Fibroblast of mammary gland (primary cell): ENCODE measurements at places on chromosomes 16 and 17.
A peak's percentile ranks its signal among the peaks of the same experiment; 100 is the strongest.

DNA sequence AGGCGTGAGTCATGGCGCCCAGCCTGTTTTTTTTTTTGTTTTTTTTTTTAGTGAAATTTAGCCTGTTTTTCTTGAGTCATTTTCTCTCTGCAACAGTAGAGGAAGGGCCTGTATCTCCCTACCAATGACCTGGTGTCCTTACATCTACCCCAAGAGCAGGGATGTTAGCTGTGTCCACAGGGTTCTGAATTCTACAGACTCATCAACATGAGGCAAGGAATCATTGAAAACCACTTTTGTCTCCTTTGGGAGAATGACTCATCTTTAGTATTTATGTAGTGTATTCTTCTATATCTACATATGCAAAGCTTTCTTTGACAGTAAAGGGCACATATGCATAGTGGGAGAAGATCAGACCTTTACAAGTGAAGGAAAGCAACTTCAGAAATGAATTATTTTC, 105.3 kb downstream of the SPECC1 start:
- DNase-seq, result peak; percentile 83

DNA sequence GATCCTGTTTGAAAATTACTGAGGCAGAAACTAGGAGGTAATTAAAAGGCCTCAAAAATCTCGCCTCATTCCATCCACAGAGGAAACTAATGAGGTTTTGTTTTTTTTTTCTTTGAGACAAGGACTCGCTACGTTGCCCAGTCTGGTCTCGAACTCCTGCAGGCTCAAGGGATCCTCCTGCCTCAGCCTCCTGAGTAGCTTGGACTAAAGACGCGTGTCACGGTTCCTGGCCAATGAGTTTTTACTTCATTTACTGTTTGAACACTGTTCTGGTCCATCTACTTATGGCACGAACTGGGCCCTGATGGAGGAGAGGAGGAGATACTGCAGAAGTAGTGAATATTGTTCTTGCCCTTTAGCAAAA, 600 bp upstream of the BLTP2 start:
- no peak for DNase-seq

- DNase-seq, result no peak
These were observed 17.6 kb downstream of the RPH3AL start for GRCh38 chr17:334974-335481.

GRCh38 chr16:67663151-67663876, 2.6 kb downstream of the PARD6A start:
- no peak for DNase-seq

DNA sequence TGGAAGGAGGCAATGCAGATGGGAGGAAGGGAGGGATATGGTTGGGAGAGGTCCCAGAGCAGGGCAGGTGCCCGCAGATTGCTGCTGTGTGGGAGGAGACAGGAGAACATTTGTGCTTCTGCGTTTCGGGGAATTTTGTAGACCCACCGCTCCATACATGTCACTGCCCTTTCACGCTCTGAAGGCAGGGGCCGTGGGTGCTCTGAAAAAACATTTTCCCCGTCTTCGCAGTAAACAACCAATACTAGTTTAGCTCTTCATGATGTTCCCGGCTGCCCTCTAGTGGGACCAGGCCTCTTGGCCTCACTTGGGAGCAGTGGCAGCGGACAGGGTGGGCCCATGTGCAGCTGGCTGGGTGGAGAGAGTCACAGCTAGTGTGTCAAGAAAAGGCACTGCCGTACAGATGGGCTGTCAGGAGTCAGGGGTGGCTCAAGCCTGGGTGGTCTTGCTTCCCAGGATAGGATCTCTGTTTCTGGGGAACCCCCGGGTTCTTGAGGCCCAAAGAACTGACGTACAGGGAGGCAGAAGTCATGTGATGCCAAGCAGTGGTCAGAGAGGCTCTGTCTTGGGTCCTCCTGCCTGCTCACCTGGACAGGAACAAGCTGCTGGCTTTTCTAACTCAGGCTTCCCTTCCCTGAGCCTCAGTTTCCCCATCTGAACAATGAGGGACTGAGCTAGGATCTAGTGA, 46.5 kb upstream of the CPNE2 start:
- peak; percentile 68 for DNase-seq

DNA sequence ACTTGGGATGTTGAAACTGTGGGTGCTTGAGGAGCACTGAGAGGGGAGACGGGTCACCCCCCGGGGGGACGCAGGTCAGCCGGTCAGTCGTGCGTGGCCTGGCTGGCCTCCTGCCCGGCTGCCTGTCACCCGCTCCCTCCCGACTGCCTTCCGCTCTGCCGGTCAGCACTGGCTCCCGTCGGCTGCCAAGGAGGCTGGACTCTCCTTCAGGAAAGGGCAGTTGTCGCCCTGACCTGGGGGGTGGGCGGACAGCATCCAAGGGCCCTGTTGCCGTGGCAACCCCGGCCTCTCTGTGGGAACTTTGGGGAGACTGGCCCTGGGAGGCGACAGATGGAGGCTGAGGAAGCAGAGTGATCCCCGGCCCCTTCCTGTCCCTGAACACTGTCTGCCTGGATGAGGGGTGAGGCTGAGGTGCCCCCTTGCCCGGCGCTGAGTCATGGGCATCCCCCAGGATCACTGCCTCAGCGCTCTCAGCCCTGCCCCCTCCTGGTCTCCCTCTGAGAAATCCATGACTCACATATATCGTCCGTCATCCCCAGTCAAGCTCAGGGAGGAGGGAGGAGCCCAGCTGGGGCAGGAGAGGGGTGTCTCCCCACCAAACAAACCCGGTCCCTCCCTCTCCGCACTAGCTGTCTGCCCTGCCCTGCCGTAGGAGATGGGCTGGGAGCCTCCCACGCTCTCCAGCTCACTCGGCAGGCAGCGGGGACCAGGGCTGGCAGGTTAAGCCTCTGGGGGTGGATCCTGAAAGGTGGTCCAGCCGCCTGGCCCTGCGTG, at the start of gene ADGRG1:
TSS of gene ADGRG1 (plus strand) at position 623 of the 774 bp plus-strand sequence. CDS start 21,658 bp downstream, outside the sequence.
- peak; percentile 94 for DNase-seq

GRCh38 chr16:52470585-52470984, 76.4 kb downstream of the TOX3 start:
- no peak for DNase-seq

DNA sequence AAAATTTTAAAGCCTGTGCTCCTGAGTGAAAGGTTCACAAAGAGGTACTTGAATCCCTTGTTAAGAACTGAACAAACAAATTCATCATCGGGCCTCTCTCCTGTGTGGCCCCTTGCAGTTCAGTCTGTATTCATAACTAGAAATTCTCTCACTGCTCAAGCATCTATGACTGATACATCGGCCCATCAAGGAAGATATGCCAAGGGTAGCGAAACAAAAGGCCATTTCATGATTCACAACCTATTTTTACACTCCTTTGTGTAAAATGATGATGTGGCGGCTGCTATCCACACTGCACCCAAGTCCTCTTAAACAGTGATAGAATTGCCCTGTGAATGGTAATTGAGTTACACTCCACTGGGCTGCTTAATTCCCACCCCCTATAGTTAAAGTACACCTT, 204.6 kb downstream of the STX8 start:
- DNase-seq, result peak; percentile 83

DNA sequence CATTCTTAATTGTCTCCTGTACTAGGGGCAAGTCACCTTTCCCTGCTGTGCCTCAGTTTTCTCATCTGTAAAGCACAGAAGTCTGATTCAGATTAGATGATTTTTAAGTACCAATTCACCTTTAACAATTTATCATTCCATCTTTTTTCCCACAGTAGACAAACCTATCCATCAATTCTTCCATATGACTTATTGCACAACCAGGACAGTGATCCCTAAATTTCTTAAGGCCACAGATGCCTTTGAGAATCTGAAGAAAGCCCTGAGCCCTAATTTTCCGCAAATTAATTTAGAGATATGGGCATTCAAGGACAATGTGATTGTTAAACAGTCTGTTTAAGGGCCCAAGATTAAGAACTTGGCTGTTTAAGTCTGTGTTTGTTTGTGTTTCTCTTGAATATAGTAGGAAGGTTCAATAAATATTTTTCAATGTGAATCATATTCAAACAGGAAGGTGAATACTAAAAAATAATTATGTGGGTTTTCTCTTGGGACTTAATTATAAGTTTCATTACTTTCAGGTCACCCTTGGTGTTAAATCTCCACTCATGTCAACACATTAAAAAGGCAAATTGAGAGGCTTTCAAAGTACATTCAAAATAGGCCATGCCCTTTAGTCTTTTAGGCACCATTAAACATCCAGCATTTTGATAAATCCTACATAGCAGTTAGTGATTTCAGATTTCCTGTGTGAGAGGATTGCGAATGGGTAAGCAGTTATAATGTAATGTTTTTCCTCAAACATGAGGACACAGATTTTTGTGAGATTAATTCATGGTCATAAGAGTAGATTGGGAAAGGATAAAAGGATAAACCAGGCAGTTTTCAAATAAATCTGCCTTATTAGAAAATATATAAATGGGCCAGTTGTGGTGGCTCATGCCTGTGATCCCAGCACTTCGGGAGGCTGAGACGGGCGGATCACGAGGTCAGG, 34.9 kb upstream of the MMD start:
- peak; percentile 51 for DNase-seq

DNA sequence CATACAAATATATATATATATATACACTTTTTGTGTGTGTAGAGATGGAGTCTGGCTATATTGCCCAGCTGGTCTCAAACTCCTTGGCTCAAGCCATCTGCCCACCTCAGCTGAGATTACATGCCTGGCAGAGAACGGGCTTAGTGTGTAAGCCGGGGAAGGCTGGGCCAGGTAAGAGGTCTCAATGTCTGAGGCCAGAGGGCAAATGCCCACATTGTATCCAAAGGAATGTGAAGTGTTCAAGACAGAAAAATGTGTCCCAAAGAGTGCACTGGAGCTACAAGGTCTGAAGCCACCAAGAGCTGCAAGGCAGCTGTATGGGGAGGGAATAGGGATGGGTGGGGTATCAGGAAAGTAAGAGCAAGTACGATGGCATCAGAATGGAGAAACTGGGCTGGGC, 8.8 kb downstream of the CD2BP2 start:
- no peak for DNase-seq

- DNase-seq, result no peak
These were observed 600.9 kb downstream of the CDH8 start for GRCh38 chr16:61435346-61435745.

DNA sequence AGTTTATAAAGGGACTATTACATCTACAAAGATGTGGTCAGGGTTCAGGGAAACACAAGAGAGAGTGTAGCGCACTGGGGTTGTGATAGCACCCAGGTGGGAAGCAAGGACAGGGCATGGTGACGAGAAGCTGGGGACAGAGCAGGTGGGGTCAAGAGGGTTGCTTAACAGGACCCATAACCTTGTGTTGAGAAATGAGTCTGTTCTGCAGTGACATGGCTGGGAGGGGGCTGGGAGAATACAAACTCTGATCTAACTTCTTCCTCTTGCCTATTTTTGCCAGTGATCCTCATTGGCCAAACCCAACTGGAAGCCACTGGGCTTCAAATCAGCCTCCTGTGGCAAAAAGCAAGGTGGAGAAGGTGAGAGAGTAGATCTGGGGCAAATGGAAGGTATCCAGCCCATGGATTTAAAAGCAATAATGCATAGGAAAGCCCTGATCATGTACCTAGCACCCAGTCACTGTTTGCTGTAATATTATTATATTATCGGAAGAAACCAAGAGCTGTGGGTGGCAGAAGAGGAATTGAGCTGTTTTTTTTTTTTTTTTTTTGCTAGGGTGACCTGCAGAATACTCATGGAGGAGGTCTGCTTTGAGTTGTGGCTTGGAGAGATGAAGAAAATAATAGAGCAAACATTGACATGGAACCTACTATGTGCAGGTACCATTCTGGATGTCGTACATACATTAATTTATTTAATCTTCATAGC, 76.9 kb upstream of the ZFHX3 start:
- DNase-seq, result no peak

DNA sequence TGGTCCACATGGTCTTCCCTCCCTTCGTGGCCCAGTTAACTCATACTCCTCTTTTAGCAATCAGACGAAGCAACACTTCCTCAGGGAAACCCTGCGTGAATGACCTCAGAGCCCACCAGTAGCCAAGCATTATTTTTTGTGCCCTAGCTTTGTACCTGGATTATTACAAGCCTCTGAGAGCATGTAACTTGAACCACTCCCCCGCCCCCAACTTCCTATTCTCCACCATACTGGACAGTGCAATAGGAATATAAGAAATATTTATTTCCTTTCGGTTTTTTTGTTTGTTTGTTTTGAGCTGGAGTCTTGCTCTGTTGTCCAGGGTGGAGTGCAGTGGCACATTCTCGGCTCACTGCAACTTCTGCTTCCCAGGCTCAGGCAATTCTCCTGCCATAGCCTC, 2.9 kb downstream of the CPPED1 start:
- DNase-seq, result no peak

DNA sequence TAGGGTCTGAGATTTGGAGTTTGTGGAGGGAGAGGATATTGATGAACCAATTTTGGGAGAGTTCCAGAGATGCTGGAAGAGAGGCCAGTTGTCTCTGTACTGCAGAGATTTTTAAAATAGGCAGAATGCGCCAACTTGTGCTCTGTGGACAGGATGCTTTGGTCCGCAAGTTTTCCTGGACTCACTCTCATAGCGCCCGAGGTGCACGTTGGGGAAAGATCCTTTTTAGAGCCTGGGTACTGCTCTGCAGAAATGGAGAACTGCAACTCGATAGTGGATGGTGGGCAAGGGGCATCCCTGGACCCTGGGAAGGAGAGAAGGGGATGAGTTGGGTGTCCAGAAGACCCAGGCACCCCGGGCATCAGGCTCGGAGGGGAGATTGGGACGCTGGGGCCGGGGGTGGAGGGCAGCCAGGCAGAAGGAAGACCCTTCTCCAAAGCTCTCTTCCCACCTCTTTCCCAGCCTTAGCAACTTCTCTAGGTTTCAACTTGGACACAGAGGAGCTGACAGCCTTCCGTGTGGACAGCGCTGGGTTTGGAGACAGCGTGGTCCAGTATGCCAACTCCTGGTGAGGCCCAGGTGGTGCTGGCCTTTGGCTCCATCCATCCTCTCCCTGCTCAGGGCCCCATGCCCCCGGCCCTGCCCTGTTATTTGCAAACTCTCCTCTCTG, 590 bp downstream of the ITGAX start:
- DNase-seq, result no peak

DNA sequence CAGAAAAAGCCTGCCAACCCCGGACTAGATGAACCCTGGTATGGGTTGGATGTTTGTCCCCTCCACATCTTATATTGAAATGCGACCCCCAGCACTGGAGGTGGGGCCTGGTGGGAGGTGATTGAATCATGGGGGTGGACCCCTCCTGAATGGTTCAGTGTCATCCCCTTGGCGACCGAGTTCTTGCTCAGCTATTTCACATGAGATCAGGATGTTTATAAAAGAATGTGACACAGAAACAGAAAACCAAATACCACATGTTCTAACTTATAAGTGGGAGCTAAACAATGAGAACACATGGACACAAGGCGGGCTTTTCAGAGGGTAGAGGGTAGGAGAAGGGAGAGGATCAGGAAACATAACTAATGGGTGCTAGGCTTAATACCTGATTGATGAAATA, 576.0 kb upstream of the HSBP1 start:
- DNase-seq, result no peak

- DNase-seq, result no peak
These were observed 387.6 kb downstream of the HAPSTR1 start for GRCh38 chr16:9479008-9479407.

DNA sequence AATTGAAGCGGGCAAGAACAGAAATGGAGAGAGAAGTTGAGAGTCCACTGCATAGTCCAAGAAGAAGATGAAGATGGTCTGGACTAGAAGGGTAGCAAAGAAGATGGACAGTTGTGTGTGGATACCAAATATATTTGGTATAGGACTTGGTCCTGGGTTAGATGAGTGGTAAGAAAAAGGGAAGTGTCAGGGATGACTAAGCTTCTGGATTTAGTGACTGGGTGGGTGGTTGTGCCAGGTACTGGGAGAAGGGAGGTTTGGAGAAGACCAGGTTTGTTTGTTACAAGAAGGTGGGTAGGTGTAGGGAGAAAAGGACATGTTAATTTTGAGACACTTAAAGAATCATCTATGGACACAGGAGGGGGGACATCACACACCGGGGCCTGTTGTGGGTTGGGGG, 5.4 kb downstream of the VMP1 start:
- no peak for DNase-seq

GRCh38 chr16:56520251-56520577, 390 bp upstream of the BBS2 start:
- no peak for DNase-seq
